ENCODE measurements at places on chromosomes 7 and 10. TPM values are rescaled to one million over a fixed set of nuclear protein-coding genes. Genes with fewer than 3 reads are reported as not detected.

The CFTR gene
- 0.75 TPM for total RNA-seq

The SPDYE9 gene
- total RNA-seq, result not detected

The PNPLA8 gene
- 77.3 TPM for total RNA-seq

The SLC26A3 gene
- total RNA-seq, result not detected

The UCN3 gene
- not detected for total RNA-seq

- no peak for DNase-seq
Measured at GRCh38 chr7:126755381-126755780, 497.4 kb downstream of the GRM8 start.

DNA sequence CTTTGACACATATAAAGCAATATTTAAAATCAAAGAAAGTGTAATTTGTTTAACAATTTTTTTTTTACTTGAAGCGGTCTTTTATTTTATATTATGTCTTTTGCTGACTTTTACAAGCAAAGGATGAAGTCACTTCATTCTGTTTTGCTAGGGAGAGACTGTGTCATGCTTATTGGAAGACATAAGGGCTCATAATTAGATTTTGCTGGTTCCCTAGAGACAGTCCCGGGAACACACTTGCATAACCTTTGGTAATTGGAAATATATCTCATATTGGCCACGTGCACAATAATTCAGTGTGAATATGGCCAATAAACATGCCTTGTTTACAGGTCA is 448 bp upstream of the NET1 start:
- no peak for DNase-seq

DNA sequence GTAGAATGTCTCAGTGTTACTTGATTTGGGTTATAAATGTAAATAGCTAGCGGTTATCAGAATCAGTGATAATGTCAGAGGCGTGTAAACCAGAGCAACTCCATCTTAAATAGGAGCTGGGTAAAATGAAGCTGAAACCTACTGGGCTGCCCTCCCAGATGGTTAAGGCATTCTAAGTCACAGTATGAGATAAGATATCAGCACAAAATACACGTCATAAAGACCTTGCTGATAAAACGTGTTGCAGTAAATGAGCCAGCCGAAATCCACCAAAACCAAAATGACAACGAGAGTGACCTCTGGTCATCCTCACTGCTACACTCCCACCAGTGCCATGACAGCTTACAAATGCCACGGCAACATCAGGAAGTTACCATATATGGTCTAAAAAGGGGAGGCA is 172.3 kb downstream of the CHRM2 start:
- no peak for DNase-seq

GRCh38 chr10:29559996-29560395 is 74.8 kb downstream of the SVIL start:
- DNase-seq, result no peak

- DNase-seq, result no peak
Measured at GRCh38 chr7:28748933-28749584, 209.1 kb downstream of the TRIL start.

GRCh38 chr7:12458520-12459131 is 55.0 kb upstream of the VWDE start:
- DNase-seq, result no peak

DNA sequence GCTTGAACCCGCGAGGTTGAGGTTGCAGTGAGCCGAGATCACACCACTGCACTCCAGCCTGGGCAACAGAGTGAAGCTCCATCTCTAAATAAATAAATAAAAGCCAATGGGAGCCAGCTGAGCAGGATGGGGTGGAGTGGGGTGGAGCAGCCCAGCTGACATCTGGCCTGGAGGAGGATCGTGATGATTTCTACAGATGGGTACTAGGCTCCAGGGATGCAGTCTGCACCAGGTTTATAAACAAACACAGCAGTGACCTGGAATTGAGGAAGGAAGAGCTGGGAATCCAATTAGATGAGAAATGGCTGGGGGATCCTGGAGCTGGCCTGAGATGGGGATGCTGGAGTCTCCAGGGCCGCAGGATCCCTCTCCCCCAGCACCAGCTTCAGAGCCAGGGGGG is 7.3 kb upstream of the GRIFIN start:
- no peak for DNase-seq

DNA sequence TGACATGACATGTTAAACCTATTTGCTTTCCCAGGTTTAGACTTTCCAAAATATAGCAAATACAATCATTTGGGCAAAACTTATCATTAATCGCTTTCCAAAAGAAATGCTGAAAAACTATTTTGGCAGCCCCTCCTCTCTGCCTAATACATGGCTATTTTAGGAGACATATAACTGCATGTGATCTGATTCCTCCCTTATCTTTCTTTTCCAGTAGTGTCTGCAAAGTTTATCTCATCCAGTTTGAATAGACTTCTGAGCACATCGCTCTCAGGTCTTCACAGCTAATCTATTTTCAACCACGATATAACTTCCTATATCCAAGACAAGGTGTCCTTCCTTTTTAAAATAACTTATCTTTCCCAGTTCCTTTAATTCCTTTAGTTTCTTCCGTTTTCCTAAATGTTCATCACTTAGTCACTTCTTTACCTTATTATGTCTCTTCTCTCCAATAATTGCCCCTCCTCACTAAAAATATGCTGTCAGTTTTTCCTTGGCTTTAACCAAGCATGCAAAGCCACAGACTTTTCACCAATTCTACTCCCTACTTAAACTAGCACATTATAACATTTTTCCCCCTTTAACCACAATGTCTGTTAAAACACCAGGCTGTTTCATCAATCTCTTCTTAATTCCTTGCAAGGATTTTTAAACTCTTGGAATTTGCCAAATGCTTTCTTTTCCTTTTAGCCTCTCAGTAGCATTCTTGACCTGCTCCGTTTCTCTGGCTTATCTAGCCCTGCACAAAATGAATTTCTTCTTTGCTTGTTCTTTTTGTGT is 24.4 kb downstream of the GNG11 start:
- no peak for DNase-seq

DNA sequence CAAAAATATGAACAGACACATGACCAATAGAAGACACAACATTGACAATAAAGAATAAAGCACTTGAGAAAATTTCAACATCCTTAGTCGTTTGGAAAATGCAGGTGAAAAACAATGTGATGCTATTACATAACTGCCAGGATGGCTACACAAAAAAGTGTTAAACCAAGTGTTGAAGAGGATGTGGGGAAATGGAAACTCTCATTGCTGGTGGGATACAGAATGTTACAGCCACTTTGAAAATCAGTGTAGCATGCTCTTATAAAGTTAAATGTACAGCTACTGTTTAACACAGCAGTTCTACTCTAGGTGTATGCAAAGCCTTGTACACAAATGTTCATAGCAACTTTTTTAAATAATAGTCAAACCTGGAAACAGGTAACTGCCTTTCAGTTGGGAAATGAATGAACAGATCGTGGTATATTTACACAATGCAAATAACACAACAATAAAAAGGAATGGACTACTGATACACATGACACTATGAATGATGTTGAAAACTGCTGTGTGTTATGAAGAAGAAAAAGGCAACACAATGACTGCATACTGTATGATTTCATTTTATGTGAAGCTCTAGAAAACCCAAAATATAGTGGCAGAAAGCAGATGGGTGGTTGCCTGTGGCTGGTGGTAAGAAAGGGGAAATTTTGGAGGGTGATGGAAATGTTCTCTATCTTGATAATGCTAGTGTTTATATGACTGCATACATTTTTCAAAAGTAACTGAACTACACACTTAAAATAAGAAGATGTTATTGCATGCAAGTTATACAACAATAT is 102.2 kb upstream of the VIPR2 start:
- DNase-seq, result no peak

DNA sequence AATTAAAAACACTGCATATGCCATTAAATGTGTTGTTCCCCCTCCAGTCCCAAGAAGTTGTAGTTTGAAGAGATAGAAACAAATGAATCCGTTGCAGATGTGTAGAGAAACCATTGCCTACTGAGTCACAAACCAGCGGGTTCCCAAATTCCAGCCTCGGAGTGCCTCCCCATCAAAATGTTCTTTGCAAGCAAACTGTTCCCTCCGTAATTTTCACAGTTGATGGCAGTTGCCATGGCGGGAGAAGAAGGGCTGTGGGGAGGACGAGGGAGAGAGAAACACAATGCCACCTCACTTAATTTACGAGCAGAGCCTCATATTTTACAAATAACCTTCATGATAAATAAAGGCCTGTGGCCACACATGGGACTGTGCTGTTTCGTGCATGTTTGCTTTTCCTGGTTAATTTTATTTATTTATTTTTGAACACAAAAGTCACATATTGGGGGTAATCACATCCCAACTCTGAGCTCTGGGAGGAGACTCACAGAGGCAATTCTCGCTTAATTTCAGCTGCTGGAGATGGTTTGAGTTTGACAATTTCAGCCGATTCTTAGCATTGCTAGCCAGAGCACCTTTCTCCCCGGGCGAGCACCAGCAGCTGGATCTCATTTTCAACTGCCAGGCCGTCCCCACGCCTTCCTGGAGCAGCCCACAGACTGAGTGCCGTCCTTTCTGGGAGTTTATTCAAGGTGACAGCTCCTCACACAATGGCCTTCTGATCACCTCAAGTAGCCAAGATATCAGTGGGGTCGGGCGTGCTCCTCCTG is 1084.2 kb downstream of the KCNMA1 start:
- no peak for DNase-seq

GRCh38 chr7:29851487-29851886 is 45.2 kb downstream of the WIPF3 start:
- DNase-seq, result no peak

- no peak for DNase-seq
Measured at GRCh38 chr10:12465385-12466136, 116.2 kb downstream of the CAMK1D start.

DNA sequence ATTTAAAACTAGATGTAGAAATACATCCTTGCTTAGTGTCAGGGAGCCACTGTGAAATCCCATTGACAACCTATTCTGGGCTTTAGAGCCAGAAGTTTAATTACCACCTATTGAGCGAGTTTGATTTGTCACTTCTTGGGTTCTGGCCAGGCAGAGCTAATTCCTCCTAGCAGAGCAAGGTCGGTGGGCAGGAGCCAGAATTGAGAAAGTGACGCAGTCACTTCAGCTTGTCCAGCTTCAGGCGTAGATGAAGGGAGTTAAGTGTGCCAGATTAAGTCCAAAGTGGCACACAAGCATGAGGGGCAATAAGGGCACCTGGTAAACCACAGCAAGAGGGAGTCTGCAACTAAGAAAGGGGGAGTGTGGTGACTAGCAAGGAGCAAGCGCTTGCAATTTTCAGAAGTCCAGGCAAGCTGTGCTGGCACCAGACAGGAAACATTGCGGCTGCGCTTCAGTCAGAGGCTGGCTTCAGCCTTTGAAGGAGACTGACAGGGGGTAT is 119.4 kb downstream of the ST7 start:
- DNase-seq, result no peak

DNA sequence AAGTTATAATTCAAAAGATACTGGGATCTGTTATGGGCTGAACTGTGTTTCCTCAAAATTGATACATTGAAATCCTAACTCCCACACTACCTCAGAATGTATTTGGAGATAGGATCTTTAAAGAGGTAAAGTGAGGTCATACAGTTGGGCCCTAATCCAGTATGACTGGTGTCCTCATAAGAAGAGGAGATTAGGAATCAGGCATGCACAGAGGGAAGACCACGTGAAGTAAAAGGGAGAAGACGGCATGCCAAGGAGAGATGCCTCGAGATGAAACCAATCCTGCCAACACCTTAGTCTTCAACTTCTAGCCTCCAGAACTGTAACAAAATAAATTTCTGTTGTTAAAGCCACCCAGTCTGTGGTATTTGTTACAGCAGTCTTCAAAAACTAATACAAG is 5.9 kb upstream of the CFAP69 start:
- DNase-seq, result no peak

DNA sequence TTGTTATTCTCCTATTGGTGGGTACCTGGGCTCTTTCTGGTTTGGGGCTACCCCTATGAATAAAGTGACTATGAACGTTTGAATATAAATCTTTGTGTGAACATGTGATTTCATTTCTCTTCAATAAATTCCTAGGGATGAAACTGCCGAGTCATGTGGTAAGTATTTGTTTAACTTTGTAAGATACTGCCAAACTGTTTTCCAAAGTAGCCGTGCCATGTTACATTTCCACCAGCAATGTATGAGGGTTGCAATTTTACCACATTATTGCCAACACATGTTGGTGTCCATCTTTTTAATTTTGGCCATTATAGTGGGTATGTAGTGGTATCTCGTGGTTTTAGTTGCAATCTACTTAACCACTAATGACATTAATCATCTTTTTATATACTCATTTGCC is 94.7 kb downstream of the ZNRF2 start:
- DNase-seq, result no peak

- DNase-seq, result peak; percentile 73
Measured at GRCh38 chr7:74449809-74450397, 3.8 kb upstream of the GTF2IRD1 start.

GRCh38 chr7:100482728-100483089 is 1.0 kb upstream of the NYAP1 start:
- no peak for DNase-seq

GRCh38 chr7:47327346-47327697 is 254.6 kb downstream of the TNS3 start:
- DNase-seq, result no peak

DNA sequence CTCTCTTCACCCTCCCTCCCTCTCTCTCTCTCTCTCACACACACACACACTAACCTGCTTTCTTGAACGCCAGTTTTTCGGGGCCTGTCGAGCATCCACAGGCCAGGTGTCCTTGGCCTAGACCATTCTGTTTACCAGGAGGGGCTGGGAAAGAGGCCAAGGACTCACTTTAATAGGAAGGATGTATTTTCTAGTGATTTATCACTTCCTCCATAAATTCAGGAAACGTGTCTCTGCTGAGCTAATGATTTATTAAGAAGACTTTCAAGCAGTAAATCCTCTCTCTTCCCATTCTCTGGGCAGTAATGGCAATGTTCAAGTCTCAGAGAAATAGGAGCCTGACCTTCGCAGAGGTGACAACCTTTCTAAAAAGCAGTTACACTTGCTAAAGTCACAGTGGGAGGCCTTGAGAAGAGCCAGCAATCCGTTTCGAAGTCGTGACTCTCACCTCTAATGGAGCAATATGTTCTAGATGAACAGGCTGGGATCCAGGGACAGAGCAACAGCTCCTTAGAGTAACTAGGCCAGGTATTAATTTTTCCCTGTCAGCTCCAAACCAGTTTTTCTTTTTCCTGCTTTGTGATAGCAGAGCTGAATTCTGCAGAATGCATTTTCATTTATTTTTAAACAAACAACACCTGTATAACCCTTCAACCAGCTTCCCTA is 1357.5 kb upstream of the SORCS1 start:
- DNase-seq, result no peak

DNA sequence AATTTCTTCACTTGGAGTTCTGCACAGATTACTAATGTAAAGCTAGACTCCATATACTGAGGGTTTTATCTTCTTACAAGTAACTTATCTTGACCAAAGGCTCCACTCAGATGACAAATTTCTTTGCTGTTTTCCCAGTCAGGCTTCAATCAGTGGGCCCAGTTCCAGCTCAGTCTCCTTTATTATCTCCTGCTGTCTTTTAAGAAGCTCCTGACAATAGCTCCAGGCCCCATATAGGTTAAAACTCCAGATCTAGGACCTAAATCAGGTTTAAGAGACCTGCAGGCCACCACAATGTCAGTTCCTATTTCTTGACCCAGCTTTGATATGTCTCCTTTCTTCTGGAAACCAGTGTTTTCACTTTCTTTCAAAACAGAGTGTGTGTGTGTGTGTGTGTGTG is 165.2 kb downstream of the RELN start:
- no peak for DNase-seq

GRCh38 chr10:43774234-43774769 is 125.6 kb upstream of the ZNF32 start:
- no peak for DNase-seq

- DNase-seq, result no peak
Measured at GRCh38 chr7:74202841-74203556, 6.8 kb upstream of the LAT2 start.

- no peak for DNase-seq
Measured at GRCh38 chr10:62426086-62426485, 51.9 kb downstream of the ZNF365 start.

- DNase-seq, result no peak
Measured at GRCh38 chr10:102801978-102802377, 35.2 kb downstream of the CYP17A1 start.
